ENCODE measurements at places on chromosomes 4 and X. TPM values are rescaled to one million over a fixed set of nuclear protein-coding genes. Genes with fewer than 3 reads are reported as not detected.

NPY2R gene
- total RNA-seq, result not detected

SSX4 gene
- not detected for total RNA-seq

GRCh38 chrX:153869473-153870287, 16.3 kb downstream of the L1CAM start:
- no peak for DNase-seq

- DNase-seq, result no peak
Observed at GRCh38 chr4:184171011-184171410, 46.7 kb downstream of the ENPP6 start.

GRCh38 chr4:30726090-30726675, 6.0 kb downstream of the PCDH7 start:
- DNase-seq, result no peak

DNA sequence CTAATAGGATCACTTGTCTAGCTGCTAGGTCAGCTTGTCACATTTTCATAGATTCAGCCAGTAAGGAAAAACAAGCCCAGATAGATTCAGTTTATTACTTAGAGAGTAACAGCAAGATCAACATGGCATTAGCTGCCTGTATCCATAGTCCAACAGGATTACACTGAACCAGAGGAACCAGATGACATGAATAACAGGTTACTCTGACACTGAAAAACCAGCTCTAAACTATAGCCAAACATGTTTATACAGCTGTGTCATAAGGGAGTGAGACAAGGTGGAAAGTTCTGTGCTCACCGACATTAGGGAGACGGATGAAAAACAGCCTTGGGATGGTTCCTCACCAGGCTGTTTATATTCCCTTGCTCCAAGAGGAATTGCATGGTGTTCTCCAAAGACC, 102.9 kb upstream of the EOLA2 start:
- DNase-seq, result no peak

GRCh38 chrX:70960730-70961129, 29.8 kb upstream of the SLC7A3 start:
- no peak for DNase-seq
